ENCODE measurements at places on chromosomes 12 and 14.

DNA sequence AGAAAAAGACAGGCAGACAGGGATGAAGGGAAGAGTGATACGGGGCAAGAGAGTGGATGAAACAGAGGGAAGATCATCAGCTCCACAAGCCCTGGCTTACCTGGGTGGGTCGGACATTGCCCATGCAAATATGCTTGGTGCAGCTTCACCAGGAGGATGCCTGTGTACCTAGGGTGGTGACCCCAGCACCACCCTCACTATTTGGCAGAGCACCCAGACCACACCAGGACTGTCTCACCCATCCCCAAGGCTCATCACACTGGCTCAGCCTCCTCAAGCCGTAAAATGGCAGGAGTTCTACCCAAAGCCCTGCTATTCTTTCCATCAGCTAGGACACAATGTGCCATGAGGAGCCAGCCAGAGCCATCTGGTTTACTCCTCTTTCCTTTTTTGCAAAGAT is 3.0 kb downstream of the GALNT8 start:
- DNase-seq = no peak

GRCh38 chr12:68340404-68341270 is 8.5 kb upstream of the MDM1 start:
- no peak for DNase-seq

DNA sequence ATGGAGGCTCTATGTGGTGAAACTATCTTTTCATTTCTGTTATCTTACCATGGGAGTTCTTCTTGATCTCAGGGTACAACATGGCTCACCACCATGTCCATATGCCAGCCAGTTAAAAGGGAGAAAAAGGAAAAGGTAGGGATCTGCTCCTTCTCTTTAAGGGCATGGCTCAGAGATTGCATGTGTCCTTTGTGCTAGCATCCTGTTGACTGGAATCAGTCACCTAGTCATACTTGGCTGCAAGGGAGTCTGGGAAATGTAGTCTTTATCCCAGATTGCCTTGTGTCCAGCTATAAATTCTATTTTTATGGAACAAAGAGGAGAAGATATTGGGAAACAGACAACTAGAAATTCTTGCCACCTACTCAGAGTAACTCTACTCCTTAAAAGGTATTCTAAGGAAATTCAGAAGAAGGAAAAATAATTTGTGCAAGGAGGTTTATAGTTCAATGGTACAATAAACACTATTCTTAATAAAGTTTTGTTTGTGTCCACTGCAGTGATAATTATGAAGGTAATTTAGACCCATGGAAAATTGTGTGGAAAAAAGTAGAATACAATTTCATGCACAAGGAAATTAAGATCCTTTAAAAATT is 86.4 kb upstream of the RPH3A start:
- DNase-seq = no peak

DNA sequence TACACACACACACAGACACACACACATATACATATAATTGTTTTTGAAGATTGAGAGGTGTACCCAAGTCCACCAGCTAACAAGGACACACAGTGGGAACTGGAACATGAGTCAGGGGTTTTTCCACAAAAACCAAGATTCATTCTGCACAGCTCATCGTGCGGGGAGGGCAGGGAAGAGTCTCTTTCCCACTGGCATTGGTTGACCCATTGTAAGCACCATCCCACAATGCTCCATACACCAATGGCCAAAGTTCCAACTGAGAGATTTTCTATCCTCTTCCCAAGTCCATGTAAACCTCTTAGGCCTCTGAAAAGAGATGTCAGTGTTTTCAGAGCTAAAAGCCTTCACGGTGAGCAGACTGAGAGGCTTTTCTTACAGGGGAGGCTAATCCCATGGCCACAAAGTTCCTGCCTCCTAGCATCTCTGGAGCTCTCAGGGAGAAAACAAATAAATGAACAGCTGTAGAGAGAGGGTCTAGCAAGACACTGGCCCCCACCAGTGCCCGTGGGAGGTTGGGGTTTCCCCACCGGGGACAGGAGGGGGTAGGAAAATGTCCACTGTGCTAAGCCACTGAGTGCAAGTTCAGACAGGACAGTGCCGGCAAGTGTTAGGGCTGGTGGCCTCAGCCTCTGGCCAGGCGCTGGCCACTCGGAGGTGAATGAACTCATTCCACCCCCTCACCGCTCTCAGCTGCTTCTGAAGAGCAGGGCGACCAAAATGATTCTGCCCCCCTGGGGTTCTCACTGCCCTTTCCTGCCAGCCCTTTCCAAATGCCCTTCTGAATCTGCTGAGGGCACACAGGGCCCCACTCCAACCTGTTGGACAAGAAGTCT is 21.5 kb upstream of the TC2N start:
- DNase-seq = no peak

DNA sequence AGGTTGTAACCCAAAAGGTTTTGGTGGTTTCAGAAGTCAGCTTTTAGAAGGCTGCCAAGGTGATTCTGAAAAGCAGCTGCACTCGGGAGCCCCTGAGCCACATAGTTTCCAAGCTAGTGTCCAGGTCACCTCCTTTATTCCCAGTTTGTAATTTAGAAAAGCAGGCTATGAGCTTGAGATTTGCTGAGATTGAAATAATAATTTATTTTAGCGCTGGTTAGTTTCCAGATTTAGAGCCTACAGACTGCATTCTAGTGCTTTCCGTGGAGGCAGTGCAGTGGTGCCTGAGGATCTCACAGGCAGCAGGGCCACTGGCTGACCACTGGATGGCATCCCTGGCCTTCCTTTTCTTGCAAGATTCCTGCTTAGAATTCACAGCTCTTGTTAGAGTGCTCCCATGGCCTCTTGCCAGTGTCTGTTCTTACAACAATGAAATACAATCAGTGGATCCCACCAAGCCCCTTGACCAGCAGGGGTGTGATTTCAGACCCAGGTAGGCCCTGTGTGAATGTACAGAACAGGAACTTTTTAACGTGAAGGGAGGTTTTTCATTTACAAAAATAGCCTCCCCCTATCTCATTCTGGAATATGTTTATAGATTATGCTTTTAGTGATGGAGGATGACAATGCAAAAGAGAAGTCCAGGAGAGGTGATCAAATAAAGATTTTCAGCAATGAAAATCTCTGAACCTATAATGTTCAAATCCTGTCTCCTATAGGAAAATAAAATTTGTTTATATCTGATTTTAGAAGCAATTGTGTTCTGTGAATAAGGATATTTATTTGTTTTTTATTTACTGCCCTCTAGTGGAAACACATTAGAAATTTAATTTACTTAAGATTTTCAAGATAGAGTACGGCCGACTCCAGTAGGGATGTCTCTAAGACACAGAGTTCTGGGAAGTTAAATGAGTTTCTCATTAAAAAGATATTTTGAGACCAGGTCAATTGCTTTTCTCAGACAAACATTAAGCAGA is 362.1 kb upstream of the STXBP6 start:
- DNase-seq = no peak

- DNase-seq = no peak
Measured at GRCh38 chr14:54344445-54344844, 52.4 kb upstream of the CDKN3 start.

GRCh38 chr14:83184531-83184930 is 1650.9 kb upstream of the SEL1L start:
- no peak for DNase-seq

DNA sequence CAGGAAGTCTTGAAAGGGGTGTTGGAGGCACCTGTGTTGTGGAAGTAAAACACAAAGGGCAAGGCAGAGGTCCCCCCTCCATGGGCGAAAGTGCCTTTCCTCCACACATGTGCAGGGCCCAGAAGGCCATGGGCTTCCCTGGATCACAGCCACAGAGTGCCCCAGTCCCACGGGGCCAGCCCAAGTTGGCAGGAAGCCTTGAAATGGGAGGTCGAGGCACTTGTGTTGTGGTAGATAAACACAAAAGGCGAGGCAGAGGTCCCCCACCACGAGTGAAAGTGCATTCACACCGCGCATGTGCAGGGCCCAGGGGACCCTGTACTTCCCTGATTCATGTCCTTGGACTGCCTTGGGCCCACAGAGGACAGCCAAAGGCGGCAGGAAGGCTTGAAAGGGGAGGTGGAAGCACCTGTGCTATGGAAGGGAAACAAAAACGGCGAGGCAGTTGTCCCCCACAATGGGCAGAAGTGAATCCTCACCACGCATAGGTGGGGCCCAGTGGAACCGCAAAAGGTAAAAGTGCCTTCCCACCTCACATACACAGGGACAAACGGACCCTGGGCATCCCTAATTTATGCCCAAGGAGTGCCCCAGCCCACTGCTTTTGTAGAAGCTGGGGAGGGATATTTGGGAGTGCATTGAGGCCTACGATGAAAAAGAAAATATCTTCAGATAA is 585.4 kb downstream of the ALG10 start:
- DNase-seq = peak; percentile 3

DNA sequence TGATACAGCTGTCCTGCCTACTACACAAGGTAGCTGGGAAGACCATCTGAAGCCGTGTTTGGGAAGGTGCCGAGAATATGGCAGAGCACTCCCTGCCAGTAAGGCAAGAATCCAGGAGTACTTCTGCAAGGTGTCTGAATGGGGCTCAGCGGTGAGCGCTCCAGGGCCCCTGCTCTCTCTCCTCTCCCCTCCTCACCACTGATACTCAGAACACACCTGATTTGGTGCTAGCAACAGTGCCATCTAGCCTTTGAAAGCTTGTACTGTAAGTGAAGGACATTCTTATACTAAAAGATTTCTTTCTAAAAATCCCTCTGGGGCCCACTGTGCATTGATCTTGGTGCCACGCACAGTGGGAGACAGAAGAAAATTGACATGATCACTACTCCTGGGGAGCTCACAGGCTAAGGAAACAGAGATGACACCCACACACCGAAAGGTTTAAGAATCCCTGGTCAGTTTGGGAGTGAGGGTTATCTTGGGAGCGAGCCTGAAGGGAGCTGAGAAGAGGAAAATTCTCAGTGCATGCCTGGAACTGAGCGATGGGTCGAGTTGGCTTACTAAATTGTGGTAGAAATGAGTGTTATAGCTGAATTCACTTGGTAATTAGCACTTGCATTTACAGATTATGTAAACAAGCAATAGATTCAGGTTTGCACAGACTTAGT is 216.9 kb downstream of the NTF3 start:
- no peak for DNase-seq

- DNase-seq = no peak
Measured at GRCh38 chr12:45204757-45205156, 11.1 kb upstream of the ANO6 start.

DNA sequence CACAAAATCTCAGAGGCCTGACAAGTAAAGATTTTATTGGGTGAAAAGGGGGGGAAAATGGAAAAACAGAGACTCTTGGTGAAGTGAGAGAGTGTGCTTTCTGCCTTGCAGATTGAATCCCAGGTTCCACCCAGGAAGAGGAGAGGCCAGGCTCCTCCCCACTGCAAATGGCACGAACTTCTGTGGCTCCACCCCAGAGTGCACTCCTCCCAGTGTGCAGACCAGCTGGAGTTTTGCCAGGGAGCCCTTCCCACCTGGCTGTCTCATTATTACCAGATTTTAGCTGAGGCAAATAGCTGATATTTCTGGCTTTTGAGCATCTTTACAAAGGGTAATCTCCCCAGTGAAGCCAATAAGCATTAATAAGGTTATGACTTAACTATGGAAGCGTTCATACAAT is 51.9 kb downstream of the TESPA1 start:
- no peak for DNase-seq

GRCh38 chr12:3106579-3106978 is 29.4 kb downstream of the TSPAN9 start:
- DNase-seq = no peak

- DNase-seq = peak; percentile 58
Measured at GRCh38 chr12:130026608-130027176, 122.9 kb upstream of the TMEM132D start.

GRCh38 chr12:27801630-27802029 is 21.6 kb upstream of the MANSC4 start:
- no peak for DNase-seq

All from GM13976 (cell line).